ENCODE measurements at places on chromosomes 5 and 9.

DNA sequence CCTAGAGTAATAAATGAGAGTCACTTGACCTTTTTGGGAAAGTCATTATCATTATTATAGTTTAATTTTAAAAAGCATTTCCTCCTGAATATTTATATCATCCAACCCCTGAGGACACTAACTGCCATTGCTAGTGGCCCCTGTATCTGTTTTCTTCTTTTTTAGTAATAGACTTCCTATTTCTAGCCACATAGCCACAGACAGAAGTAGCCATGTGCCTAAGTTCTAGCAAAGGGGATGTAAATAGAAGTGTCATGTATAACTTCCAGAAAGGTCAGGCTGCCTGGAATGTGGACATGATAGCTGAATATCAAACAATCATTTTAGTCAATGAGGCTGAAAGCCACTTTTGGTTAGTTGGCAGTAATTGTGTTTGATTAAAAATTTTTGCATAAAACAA lies 37.5 kb upstream of the IQGAP2 start:
- no peak for DNase-seq

DNA sequence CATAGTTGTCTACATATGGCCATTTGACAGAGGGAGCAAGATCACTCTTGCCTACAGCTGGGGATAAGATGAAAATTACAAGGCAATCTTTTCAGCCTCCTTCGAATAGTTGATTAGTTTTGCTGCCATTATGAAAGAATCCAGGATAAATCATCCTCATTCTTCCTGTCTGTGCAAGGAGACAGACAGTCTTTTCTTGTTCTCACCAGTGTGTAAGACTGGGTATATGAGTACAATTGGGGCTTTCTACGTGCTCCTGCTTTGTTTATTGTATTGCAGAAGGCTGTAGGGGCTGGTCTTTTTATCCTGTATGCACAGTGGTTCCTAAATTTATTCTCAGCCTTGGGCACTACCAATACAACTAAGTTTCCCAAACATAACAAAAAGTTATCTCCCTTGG lies 76.8 kb downstream of the SPEF2 start:
- DNase-seq: no peak

GRCh38 chr9:70609542-70610286 lies 195.3 kb upstream of the KLF9 start:
- DNase-seq: no peak

DNA sequence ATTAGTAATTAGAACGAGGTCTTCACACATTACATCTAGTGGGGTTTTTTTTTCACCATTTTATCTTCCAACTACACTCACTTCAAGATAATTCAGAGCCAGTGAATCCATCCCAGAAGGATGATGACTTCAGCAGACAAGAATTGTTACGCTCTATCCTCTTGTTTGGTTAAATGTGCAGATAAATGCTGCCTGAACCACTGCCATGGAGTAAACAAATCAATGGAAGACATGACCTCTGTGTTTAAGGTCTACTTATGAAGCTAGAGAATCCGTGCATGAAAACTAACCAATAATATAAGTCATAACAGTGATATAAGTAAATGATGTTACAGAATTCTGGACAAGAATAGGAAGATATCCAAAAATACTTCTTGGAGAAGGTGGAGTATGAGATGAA lies 602.6 kb downstream of the TLR4 start:
- DNase-seq: no peak

DNA sequence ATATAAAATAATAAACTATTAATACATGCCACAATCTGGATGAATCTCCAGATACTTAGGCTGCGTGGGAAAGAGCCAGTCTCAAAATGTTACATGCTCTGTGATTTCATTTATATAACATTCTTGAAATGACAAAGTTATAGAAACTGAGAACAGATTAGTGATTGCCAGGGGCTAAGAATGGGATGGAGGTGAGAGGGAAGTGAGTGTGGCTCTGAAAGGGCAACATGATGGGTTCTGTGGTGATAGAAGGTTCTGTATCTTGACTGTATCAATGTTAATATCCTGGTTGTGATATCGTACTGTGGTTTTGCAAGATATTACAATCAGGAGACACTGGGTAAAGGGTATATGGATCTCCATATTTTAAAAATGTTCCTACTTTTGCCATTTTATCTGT lies 50.7 kb downstream of the SPEF2 start:
- no peak for DNase-seq

DNA sequence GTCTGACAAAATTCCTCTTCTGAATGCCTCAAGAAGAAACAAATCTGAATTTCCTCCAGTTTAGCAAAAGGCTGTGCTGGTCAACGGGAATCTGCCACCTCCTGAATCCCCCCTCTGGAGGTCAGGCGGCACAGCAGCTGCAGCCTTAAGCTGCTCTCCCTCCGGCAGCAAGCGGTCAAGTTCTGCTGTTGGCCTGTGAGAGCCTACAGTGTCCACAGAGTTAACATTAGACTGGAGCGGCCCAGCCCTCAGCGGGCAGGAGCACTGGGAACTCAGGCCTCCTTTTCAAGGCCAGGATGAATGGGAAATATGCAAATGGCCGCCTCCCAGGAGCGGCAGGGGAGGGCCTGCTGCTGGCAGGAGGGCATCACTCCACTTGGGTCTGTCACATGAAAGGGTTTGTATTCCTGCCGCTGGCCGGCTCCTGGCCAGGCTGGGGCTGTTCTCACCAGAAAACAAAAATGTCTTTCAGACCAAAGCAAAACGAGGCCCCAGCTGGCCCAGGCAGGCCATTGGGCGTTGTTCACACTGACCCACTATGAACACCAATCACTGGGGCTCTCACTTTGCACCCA lies 8.2 kb downstream of the ACSL6 start:
- peak; percentile 41 for DNase-seq

DNA sequence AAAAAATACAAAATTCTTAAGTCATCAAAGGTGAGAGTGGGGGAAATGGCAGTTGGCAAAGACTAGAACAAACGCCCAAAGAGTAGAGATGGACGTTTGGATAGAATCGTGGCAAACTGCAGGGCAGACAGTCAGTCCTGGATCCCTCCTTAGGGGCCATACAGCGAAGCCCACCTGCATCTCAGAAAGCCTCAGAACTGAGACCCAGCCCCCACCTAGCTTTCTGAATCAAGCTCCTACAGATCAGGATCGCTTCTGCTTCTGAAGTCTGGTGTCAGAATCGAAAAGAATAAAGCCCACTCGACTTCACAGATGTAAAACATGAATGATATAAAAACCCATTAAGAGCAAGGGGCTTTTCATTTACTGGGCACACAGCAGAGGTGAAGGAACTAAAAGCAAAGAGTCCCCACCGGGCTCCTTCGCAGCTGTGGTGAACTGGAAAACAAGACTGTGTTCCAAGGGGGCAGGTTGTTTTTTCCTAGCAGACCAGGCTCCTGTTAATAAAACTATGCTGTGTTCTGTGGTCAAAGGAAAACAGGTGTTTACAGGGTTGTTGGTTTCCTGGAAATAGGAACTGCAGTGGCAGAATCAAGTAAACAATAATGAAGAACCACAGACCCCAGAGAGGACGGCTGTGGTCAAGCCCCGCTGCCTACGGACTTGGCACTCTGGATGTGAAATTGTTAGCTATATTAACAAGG lies 91.8 kb downstream of the TLE1 start:
- no peak for DNase-seq

- no peak for DNase-seq
Observed at GRCh38 chr5:31096238-31096865, 97.1 kb upstream of the CDH6 start.

DNA sequence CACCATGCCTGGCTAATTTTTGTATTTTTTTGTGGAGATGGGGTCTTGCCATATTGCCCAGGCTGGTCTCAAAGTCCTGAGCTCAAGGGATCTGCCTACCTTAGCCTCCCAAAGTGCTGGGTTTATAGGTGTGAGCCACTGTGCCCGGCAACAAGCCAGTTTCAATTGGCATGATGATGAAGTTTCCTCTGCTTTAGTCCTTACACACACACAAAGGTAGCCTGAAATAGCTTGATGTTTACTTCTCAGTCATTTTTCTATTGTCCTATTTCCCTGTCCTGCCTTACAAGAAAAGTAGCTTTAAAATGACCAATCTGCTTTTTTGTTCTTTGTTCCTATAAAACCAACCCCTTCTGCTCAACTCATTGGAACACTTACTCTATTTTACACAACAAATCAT lies 33.6 kb downstream of the PDE6A start:
- no peak for DNase-seq

- DNase-seq: no peak
Observed at GRCh38 chr5:112625246-112625645, 112.4 kb upstream of the APC start.

DNA sequence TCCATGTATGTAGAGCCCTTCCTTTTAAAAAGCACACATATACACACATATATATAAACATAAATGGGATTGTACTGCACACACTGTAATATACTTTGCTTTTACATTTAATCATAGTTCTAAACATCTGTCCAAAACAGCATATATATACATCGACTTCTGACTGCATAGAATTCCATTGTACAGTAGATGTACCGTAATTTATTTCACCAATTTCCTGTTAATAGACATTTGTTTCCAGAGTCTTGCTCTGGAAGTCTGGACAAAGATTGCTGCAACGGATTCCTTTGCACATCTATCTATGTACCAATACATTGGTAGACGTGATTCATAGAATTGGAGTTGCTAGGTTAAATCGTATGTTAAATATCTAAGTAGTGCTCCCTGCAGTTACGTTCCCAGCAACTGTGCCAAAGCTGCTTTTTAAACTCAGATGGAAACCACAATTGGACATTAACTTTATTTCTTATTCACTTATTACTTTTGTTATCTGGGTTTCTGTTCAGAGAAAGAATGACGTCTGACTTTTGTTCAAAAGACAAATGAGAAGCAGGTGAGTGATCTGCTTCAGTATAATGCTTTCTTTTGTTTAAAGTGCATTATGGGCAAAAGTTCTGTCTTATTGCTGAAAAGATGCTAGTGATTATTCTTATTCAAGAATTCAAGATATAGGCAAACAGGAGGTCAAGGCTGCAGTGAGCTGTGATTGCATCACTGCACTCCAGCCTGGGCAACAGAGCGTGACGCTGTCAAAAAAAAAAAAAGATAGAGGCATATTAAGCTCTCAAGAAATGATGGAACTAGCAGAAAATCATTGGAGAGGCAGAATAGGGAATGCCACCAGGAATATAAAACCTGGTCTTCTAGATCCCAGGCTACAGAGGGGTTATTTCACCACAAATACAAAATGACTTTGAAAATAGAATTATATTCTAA lies 138.2 kb downstream of the FGF1 start:
- DNase-seq: no peak

GRCh38 chr5:33329891-33330290 lies 110.9 kb upstream of the TARS1 start:
- no peak for DNase-seq

DNA sequence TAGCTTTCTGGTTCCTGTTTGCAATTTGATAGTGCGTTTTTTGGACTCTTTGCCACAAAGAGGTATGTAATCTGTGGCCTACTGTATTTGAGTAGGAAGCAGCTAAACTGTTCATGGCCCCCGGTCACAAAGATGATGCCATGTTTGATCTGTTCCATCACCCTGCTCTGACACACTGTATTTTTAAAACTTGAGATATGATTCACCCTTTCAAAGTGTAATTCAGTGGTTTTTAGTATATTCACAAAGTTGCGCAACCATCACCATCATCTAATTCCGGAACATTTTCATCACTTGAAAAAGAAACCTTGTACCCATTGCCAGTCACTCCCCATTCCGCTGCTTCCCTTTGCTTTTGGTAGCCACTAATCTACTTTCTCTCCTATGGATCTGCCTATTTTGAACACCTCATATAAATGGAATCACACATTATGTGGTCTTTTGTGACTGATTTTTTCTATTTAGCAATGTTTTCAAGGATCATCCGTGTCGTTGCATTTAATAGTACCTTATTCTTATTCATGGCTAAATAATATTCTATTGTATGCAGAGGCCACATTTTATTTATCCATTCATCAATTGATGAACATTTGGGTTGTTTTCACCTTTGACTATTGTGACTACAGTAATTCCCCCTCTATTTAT lies 141.6 kb downstream of the NR3C1 start:
- no peak for DNase-seq

GRCh38 chr5:161966564-161966963 lies 101.0 kb upstream of the GABRG2 start:
- DNase-seq: no peak

DNA sequence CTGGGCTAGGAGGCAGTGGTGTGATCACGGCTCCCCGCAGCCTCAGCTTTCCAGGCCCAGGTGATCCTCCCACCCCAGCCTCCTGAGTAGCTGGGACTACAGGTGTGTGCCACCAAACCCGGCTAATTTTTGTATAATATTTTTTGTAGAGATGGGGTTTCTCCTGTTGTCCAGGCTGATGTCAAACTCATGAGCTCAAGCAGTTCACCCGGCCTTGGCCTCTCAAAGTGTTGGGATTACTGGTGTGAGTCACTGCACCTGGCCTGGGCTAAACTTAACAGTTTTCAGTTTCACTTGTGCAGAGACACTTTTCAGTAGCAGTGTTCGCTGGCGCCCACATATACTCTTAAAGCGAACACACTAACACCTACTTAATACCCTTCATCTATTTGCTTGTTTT lies 205.6 kb upstream of the ZNF608 start:
- no peak for DNase-seq

- no peak for DNase-seq
Observed at GRCh38 chr9:68951879-68952659, 61.8 kb downstream of the PRKACG start.

- DNase-seq: no peak
Observed at GRCh38 chr9:92188969-92189781, 74.0 kb upstream of the SPTLC1 start.

- no peak for DNase-seq
Observed at GRCh38 chr9:90099262-90099963, 494.6 kb downstream of the GADD45G start.

DNA sequence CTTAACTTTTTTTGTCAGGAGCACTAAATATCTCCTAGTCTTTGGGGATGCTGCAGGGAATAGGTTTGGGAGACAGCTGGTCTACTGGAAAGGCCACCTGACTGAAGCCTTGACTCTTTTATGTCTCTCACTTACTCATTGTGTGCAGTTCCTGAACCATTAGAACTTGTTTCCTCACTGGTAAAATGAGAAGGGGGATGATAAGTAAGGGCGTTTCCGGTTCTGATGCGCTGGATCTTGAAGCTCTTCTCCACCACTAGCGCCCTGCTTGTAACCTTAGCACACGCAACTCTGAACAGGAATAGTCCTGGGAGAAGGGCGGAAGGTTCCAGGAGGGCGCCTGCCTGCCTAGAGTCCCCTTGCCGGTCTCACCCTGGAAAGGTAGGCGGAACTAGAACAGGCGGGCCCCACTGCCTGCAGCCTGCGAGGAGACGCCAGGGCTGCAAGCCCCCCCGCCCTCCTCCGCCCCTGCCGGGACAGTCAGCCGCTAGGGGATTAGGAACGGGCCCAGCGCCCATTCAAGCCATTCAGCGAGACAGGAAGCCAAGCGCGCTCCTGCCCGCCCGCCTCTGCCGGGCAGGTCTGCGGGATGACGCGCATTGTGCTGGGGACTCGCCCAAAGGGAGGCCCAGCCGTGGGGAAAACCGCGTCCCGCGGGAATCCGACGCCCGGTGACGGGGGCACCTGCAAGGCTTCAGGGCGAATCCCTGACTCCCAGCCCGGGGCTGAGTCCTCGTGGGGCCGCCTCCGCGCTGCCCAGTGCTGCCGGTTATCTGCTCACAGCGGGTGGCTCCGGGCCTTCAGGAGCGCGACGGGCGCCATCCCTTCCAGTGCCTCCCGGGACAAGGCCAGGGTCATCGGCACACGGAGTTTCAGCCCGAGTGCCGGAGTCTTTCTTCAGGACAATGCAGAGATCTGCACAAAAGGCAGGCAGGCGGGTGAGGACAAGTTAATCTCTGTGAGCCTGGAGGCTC lies 44.0 kb upstream of the XPA start:
- peak; percentile 65 for DNase-seq

- DNase-seq: no peak
Observed at GRCh38 chr9:83267741-83268140, 204.8 kb upstream of the RASEF start.
